ENCODE measurements at places on chromosomes 13 and 19. TPM values are rescaled to one million over a fixed set of nuclear protein-coding genes. Genes with fewer than 3 reads are reported as not detected.

Gene PLA2G4C
- 22.6 TPM for total RNA-seq

Gene ACER1
- not detected for total RNA-seq

Gene SHISA7
- 4.6 TPM for total RNA-seq

Gene IZUMO2
- total RNA-seq = not detected

Gene LATS2
- total RNA-seq = 2.1 TPM

Gene MRPL57
- 19.6 TPM for total RNA-seq

Gene LSR
- 2.5 TPM for total RNA-seq

Gene TNFSF11
- 1.2 TPM for total RNA-seq
